ENCODE measurements at places on chromosomes 2 and 18.

DNA sequence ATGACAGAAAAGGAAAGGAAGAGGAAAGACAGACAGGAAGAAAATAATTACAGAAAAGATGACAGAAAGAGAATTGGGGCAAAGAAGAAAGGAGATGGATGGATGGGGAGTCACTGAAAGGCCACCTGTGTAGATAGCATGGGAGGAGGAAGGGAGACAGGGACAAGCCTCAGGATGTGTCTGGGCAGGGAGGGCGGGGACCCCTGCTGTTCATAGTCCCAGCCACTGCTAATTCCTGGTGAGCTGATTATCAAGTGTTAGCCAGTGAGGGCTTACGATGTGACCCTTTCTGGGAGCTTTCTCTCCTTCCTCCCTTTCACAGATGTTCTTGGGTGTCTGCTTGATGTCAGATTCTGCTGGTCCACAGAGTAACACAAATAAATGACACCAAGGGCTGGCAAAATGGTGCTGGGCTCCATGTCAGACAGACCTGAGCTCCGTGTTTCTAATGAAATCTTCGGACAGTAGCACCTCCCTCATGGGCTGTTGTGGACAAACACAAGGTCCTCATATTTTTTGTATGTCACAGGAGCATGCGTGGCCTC is 13.6 kb downstream of the FHOD3 start:
- no peak for DNase-seq

- DNase-seq, result no peak
These were observed 173.8 kb upstream of the BCL2L11 start for GRCh38 chr2:110946902-110947301.

GRCh38 chr2:75221862-75222261 is 22.5 kb upstream of the TACR1 start:
- no peak for DNase-seq

GRCh38 chr2:148103946-148104345 is 83.1 kb downstream of the MBD5 start:
- no peak for DNase-seq

DNA sequence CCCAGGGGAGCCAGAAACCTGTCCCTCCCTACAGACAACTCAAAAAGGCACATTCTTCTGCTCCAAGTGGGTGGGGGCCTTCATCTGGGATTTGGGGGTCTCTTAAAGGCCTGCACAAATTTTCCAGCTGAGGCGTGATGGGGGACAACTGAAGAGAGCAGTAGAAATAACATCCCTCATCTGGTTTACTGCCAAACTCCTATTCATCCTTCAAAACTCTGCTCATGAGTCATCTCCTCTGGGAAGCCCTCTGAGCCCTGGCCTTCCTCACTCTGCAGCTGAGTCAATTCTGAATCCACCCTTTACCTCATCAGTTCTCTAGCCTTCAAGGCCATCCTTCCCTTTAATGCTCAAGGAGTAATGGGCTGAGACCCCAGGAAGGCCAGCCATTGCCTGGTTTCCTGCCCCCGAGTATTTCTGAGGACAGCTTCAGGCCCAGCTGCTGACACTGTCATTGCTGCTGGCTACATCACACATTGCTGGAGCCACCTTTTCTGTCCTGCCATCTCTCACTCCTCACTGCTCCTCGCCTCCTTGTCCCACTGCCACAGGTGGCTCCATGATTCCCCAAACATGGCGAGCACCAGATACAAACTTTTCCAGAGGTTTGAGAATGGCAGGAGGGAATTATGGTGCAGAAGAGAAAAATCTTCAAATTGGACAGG is 32.2 kb upstream of the GLI2 start:
- DNase-seq, result no peak

- DNase-seq, result no peak
These were observed 63.3 kb upstream of the CDCA7 start for GRCh38 chr2:173291412-173291811.

DNA sequence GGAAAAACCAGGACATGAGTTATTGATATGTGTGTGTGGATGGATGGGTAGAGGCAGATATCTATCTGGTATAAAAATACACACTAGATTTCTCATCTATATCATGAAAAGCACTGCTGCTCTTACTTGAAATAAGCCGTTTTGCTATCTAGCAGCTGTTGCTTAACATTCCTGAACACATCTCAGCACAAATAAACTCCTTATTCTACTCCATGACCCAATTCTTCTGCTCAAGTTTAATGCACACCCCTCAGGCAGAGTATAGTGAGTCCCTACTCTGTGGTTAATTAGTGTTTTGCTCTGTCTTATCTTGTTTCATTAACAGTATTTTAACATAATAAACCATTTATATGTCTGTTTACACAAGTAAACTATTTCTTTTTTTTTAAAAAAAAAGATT is 134.2 kb downstream of the CBLN2 start:
- DNase-seq, result no peak

DNA sequence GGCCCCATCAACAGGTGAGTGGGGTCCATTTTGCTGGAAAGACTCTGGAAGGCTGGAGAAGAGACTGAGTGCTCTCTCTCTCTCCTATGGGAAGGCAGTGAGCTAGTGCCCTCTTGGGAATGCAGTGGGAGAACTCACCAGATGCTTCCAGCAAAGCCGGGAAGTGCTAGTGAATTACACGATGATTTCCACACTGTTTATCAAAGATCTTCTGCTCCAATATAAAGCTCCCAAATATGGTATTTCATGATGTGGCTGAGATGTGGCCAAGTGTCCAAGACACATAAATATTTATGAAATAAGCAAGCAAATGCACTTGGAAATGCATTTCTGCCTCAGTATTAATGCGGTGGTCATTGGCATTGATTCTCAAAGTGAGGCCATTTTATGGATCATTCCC is 135.9 kb downstream of the VAPA start:
- no peak for DNase-seq

DNA sequence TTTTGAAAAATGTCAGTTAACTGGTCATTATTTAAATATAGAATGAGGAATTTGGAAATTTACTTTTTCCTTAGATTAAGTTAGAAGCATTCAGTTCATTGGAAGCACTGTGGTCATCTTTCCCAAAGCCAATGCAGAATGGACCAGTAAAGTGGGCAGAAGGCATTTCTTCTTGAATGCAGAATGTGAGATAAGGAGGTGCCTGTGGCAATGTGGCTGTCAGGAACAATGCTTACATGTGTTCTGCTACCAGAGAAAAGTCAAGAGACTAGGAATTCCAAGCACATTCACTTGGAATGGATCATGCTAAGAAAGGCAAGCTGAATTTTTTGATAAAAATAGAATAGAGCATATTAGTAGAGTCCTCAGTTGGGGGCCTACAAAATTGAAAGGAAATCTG is 295.0 kb upstream of the KCNH7 start:
- DNase-seq, result no peak

DNA sequence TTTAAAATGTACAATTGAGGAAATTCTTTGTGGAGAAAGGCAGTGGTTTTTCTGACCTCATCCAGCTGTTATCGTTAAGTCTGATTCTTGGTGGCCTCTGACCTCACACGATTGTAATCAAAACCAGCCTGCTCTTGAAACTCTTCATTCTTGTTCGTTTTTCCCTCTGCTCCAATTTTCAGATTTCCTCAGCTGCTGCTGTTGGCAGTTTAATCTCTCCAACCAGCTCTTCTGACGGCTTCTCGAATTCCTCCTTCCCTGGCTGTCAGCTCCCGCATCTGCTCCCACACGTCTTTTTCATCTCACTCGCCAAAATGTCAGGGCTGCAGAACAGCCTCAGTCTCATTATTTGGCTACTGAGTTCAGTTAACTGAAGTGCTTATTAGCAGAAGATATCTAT is 136.1 kb downstream of the DCDC2C start:
- DNase-seq, result no peak

- no peak for DNase-seq
These were observed 121.5 kb downstream of the GCA start for GRCh38 chr2:162465430-162465829.

DNA sequence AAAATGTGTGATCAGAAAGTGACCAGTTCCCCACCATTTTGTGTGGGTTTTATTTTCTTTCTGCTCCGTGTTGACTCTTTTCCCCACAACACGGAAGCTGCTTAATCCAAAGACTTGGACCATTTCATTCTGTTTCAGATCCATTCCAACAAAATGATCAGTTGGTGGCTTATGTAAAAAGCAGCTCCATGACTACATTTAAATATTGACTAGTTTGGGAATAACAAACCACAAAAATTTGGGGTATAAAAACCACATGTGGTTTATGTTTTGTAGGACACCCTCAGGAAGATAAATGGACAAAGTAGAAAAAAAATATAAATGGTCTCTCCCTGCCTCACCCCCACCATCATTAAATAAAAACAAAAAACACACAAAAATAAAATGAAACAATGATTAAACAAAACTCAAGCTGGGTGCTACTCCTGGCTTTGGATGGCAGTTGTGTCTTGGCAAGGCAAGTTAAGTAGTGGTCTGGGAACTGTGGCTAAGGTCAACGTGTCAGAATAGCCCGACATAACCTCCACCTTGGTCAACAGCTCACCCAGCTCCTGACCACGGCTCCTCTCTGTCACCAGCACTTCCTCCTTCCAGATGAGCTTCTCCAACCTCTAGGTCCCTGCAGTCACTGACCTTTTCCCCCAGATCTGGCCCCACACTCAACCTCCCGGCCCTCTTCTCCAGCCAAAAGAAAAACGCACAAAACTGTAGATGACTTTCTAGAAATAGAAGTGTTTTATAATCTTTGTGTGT is 12.8 kb upstream of the WIPF1 start:
- no peak for DNase-seq

DNA sequence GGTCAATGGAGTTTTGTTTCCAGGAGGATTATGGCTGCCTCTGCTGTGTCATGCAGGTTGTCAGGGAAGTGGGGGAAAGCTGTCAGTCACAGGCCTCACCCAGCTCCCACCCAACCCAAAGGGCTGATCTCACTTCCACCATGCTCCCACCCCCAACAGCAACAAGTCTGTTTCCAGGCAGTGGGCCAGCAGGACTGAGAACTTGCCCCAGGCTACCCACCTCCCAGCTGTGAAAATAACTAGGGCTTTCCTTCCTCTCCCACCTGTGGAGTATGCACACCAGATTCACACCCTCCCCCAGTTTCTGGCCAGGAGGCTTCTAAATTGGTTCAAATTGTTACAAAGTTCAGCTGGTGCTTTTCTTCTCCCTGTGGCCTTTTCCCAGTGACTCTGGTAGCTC is 95.6 kb upstream of the ACVR1 start:
- DNase-seq, result no peak

DNA sequence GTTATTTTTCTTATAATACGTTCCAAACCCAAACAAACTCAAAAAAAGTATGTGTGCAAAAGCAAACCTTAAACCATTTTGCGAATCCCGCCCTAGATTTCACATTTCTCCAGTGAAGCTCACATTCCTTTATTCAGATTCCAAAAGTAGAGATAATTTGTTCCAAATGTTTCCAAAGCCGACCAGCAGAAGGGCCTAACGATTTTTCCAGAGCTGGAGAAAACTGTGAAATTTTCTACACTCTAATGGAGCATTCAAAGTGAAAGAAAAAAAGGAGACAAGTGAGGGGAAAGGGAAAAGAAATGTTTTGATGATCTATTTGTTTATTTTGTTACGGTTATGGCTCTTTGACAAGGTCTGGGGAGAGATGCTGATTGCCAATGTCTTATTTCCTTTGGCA is 286.5 kb upstream of the SLC14A2 start:
- DNase-seq, result no peak

- DNase-seq, result no peak
These were observed 21.1 kb downstream of the PER2 start for GRCh38 chr2:238267341-238267710.

- DNase-seq, result no peak
These were observed 467.7 kb upstream of the ID2 start for GRCh38 chr2:8214036-8214615.

DNA sequence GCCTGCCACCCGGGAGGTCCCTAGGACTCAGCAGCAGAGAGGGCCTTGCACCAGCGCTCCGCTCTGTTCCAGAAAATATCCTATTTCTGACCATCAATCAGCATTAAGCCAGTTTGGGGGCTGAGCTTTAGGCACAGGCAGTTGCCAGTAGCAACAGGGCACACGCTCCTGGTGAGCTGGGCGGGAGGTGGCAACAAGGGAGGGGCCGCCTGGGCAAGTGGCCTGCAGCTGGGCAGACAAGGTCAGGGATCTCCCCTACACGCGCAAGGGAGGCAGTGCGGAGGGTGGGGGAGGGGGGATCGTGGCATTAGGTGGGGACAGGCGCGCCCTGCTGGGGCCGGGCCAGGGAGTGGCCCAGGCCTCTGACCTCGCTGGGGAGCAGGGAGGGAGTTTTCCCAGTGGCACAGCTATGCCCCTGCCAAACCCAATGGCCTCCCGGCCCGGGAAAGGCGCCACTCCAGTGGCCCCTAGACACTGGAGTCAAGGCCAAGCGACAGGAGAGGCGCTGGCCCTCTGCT is 302.8 kb downstream of the NCKAP5 start:
- DNase-seq, result no peak

DNA sequence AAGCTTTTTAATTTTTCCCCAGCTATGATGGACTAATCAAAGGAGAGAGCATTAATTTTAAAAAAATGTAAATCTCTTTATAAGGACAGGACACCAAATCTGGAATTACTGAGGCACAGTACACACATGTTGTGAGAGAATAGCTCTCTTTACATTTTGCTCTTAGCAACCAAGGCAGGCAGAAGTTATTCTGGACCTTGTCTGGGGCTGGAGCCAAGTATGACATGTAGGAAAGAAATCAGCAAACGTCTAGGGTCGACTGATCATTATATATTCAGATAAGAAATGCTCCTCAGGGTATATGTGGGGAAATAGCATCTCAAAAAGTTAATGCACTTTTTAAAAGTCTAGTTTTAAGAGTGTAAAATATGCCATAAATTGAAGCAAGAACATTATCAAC is 1330.0 kb upstream of the CELF4 start:
- no peak for DNase-seq

GRCh38 chr2:95258271-95258670 is 16.0 kb upstream of the PROM2 start:
- no peak for DNase-seq

DNA sequence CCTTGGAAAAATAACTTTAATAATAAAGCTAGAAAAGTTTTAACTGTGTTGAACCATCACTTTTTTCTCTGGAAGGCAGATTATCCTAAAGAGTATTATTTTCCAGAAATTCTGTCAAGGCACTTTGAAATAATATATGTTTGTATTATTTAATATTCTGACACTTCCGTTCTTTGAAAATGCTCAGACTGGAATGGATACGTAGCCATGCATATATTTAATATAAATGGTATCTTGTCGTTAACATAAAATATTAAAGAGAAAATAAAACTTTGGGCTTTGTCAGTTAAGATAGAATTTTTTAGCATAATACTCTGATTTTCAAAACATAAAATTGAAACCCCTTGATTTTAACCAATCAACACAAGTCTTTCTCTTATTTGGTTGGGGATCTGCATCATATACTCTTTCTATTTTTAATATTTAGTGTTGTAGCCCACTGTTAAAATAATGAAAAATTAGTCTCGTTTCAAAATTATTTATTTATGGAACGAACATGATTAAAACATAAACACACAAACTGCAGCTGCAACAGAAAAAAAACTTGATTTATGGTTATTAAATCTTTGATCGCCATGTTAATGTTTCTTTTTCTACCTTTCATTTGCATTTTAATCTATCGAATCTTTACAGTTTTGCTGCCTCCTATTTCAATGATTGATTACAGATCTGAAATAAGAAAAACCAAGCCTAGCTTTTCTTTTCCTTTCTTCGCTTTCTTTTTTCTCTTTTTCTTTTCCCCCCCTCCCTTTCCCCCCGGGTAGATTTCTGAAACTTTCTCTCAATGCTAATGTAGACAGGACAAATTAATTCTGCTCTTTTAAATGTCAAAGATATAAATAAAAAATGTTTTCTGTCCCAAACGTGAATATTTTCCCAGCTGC is 145.5 kb downstream of the MEIS1 start:
- no peak for DNase-seq
